ENCODE measurements at places on chromosomes 6 and 20. TPM values are rescaled to one million over a fixed set of nuclear protein-coding genes. Genes with fewer than 3 reads are reported as not detected.
A peak's percentile ranks its signal among the peaks of the same experiment; 100 is the strongest.

RAD21L1 gene
- total RNA-seq = not detected

PSORS1C2 gene
- not detected for total RNA-seq

VNN1 gene
- under 0.01 TPM for total RNA-seq

HSPA12B gene
- total RNA-seq = 8.7 TPM

PRKN gene
- under 0.01 TPM for total RNA-seq

DEFB118 gene
- not detected for total RNA-seq

DNA sequence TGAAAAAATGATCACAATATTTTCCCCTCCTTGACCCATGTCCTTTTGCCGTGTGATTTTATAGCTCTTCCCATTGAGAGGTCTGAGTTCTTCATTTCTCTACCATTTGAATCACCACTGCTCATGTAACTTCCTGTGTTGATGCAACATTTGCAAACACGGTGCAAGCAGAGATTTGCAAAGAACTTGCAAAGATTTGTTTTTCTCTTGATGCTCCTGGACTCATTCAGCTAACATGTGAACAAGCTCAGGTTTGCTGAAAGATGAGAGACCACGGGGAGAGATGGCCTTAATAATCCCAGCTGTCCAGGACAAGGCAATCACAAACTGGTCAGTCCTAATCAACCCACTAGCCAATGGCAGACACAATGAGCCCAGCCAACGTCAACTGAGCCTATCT lies 8.6 kb downstream of the VNN2 start:
- DNase-seq = no peak

DNA sequence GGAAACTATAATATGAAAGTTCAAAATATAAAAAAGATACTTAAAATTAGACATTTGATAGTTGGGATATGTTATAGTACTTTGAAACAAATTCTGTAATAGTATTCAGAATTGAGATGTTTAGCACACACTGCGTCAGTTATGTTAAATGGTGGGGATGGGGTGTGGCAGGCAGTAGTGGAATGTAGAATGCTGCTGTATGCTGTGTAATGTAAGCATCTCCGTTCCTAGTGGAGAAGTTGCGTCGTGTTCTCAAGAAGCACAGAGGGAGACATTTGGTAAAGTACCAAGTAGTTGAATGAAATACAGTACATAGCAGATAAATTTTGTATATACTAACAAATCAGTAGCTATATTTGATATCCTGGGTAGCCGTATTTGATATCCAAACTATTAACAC lies 192.4 kb downstream of the ZFAND3 start:
- no peak for DNase-seq

GRCh38 chr6:113629975-113630737 lies 227.0 kb upstream of the MARCKS start:
- peak; percentile 70 for DNase-seq

GRCh38 chr6:122861594-122861993 lies 72.5 kb downstream of the SMPDL3A start:
- no peak for DNase-seq

DNA sequence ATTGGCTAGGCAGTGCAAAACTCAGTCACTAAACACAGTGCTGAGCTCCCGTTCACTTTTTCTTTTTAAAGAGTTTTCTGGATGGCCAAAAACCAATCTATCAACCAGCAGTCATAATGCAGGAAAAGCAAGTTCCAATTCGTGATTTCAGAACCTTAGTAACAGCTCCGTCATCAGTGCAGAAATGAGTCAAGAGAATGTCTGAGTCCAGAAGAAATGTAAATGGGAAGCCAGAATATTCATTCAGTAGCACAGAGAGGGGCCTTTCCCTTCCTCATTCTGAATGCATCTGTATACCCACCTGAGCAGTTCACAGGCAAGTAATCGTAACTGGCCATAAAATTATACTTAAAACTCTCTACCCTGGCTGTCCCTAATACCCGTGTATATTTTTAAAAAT lies 20.4 kb downstream of the HUS1B start:
- DNase-seq = no peak

DNA sequence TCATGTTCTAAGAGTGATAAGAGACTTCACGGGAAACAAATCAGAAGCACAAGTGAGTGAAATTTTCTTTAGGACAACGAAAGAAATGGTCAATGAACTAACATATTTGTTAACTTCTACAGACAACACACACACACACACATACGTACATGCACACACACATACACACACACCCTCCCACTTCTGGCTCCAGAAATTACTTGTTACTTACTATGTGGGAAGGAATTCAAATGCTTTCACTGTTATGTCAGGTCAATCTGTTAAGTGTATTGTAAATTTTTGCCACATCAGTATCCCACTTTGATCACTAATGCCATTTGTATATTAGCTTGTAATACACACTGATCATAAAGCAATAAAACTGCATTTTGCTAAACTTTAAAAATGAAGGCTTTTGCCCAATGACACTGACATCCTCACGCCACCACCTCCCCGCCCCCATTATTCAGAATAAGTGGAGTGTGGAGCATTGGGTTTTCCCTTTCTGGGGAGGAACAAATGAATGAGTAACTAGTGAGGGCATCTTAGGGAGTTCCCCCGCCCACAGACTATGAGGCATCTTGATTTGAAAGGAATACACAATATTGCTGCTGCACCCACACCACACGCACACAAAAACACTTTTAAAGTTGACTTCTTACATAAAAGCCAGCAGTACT lies 76.2 kb downstream of the ATXN1 start:
- DNase-seq = peak; percentile 56

DNA sequence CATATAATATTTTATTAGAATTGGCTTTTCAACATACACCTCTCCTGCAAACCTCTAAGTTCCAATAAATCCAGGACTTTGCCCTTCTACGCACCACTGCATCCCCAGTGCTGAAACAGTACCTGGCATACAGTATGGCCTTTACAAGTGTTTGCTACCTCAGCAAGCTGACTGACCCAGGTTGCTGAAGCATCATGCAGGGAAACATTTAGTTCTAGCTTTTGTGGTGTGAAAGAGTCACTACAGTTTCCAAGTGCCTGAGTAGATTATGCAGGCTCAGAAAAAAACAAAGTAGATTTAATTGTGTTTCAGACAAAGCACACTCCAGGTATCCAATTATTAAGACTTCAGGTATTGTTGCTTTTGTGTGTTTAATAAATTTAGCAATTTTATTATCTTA lies 614.2 kb upstream of the NRSN1 start:
- DNase-seq = no peak

GRCh38 chr6:113442040-113442439 lies 415.1 kb upstream of the MARCKS start:
- DNase-seq = no peak

DNA sequence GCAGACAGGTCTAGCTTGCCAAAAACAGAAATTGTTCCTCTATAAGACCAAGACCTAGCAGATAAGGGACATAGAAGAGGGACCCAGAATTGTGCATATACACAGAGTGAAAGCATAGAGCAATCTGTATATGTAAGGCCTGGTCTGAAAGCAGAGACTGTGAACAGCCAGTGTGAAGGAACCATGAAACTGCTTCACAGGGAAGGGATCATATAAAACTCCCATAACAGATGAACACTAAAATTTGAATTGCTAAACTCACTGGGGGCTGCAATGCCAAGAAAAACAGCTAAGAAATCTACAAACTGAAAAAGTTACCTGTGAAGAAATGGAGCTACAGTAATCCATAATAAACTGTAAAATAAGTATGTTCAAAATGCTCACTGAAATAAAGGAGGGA lies 7.0 kb downstream of the ZUP1 start:
- DNase-seq = no peak

DNA sequence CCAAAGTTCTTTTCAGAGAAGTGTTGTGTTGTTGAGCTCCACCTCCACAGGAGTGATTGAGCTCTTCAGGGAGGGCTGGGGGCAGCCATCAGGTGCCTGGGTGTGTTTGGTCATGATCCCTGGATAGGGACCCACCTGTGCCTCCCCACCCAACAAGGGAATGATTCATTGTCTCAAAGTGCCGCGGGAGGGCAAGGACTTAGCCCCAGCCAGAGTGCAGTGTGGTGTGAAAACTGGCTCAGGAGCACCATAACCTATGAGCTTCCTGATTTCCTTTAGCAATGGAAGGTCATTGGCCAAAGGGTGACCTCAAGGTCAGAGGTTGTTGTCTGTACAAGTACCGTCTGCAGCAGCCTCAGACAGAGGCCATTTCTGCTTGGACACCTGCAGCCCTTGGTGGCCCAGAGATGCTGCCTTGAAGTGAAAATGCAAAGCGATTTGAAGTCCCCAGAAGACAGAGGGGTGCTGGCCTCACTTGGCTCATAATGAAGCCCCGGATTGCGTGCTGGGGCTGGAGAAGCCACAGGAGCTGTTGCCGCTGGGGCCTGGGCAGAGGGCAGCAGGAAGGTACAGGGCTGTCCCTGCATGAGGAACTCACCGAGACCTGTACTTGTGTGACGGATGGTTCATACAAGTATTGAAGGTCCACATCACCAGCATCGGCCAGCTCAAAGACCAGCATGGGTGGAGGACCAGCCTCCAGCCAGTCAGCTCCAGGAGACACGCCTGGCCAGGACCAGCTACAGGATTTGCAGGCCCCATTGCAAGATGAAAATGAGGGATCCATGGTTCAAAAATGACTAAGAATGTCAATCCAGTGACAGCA lies 100.6 kb upstream of the DUSP22 start:
- no peak for DNase-seq

GRCh38 chr6:157904999-157905398 lies 76.7 kb upstream of the SYNJ2 start:
- no peak for DNase-seq

DNA sequence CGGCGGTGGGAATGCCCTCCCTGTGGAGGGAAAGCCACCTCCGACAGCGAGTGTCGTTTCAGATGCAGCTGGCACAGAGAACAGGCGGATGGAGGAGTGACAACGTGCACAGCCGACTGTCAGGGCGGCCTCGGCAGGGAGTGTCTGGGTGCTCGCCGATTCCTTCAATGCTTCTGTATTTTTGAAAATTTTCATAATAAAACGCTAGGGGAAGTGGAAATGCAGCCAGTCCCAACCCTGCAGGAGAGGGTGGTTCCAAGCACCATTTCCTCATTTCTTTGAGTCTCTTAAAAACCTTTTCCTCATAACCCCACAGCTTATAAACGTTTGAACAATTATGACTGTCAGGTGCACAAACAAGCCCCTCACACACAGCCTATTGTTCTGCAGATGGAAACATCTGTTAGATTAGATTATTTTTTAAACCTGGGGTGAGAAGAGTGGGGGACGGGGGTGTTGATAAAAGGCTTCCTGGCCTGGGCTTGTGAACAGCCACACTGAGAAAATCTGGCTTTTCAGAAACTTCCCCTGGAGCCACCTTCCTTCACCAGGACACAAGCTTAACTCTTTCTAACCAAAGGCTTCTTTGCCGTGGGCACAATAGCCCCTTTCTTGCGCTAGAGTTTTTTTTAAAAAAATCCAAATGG lies 228.9 kb downstream of the ANKRD60 start:
- no peak for DNase-seq

GRCh38 chr20:13331536-13331935 lies 110.5 kb downstream of the ISM1 start:
- DNase-seq = peak; percentile 22

DNA sequence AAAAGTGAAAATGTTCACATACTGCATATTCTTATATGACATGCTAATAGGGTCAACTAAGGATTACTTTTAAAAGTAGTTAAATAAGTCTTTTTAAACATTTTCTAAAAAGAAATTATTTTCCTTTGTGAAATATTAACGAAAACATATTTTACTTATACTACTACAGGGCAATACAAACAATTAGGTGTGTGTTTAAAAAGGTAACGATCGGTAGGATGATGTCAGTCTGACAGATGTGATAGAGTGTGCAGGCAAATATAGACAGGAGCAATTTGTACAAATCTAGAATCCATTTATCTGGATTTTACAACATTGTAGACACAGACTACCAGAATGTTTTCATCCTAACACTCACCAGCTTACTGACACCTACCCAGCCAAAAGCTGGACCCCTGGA lies 257.5 kb downstream of the FOXC1 start:
- no peak for DNase-seq

DNA sequence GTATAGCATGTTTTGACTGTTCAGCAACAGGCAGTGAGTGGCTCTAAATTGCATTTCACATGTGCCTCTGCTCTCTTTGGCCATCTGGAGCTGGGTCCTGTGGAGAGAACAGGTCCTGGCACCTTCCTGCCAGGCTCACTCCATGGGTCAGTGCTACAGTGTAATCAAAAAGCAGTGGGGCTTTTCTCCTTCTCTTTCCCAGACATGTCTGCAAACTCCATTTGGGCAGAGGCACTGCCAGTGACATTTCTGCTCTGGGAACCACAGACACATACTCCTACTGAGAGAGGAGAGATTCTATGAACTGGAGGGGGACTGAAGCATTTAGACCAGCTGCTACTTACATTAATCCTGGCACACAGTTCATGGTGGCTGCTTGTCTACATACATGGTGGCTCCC lies 68.3 kb upstream of the TRAF3IP2 start:
- DNase-seq = no peak

DNA sequence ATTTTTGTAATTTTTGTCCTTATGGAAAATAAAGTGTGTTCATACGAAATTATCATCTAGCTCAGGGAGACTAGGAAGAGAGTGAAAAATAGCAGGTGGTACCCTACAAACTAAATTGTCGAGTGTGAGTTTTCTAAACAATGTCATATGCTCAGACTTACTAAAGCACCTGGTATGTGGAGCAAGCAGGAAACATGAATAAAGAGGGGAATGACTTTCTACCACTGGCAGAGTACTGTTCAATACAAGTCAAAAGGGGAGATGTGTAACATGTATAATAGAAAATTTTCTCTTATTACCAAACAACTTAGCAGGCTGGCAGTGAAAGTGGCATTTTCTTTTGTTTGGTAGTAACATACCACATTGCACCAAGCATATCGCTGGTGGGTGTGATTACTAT lies 36.1 kb downstream of the CTNNBL1 start:
- peak; percentile 34 for DNase-seq

DNA sequence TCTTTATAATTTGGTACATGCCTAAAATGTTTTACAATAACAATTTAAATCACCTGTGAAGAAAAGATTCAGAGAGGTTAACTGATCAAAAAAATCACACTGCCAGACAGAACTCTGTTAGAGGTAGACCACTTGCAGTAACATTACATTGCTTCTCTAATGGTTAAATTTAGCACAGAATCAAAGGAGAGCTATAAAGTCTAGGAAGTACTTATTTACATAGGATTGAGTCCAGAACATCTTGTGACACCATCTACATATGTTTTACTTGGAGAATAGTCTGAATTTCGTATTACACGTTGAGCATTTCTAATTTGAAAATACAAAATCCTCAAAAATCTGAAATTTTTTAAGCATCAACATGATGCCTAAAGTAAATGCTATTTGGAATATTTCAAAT lies 17.2 kb upstream of the TBC1D20 start:
- peak; percentile 30 for DNase-seq

DNA sequence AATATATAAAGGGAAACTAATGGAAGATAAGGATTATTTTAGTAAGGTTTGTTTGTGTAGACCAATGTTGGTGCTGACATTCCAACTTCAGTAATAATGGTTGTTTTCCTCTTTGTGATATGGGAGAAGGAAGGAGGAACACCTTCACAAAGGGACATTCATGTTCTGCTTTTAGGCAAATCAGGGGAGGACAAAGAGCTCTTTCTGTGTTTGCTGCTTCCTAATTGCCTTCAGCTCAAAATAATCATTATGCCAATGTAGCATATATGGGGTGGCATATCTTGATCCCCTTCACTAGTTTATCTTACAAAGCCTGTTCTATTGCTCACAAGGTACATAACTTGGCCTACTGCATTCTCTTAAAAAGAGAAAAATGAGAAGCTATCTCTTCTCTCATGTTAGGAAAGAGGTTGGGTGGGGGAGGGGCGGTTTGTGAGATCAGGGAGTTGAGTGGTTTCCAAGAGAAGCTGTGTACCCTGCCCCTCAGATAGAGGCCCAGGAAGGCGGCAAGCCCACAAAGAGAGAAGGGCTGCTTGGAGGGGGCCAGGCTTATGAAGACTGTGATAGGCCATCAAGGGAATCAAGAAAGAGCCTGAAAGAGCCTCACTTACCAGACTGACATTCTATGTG lies 4.7 kb upstream of the ADGRG6 start:
- DNase-seq = no peak
